Stimulated activated naive CD4-positive, alpha-beta T cell treated with Interleukin-2 at 50 U/mL for 16 hours (primary cell): ENCODE measurements at places on chromosomes 7 and 10.
A peak's percentile ranks its signal among the peaks of the same experiment; 100 is the strongest.

DNA sequence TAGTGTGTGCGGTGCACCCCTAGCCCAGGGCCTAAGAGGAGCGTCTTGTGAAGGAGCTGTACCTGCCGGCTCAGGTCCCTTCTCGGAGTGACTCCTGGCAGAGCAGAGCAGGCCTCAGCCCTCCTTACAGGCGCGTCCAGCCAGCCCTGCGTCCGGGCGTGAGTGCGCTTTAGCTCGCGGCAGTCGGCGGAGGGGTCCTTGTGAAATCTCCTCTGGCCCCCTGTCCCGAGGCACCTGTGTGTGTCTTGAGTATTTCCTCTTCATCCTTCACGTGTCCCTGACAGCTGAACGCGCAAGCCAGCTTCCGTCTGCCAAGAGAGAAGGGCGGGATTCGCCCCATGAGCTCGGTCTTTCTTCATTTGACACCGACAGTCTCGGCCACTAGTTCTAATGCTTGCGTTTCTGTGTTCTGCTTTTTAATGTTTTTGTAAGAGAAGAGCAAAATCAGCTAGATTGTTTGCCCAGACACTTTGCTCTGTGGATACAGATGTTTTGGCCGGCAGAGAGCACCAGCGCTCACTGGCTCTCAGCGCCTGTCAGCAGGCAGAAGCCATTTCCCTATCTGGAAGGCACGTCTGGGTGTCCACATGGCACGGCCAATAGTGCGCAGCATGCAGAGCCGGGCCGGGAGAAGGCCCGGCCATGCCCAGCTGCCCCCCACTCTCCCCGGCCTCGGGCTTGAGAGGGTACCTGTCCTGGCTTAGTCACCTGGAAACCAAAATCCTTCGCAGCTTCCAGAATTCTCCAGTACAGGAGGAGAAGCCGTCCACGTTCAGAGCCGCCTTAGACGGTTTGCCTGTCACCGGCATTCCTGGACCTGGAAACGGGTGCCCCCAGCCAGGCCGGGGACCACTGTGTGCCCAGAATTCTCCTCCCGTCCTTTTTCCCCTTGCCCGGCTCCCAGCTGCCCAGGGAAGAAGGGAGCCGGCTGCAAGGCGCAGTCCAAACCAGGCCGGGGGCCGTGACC, 7.0 kb downstream of the GET4 start:
- no peak for DNase-seq

- DNase-seq = no peak
Observed at GRCh38 chr10:66550351-66550750, 375.5 kb upstream of the LRRTM3 start.

DNA sequence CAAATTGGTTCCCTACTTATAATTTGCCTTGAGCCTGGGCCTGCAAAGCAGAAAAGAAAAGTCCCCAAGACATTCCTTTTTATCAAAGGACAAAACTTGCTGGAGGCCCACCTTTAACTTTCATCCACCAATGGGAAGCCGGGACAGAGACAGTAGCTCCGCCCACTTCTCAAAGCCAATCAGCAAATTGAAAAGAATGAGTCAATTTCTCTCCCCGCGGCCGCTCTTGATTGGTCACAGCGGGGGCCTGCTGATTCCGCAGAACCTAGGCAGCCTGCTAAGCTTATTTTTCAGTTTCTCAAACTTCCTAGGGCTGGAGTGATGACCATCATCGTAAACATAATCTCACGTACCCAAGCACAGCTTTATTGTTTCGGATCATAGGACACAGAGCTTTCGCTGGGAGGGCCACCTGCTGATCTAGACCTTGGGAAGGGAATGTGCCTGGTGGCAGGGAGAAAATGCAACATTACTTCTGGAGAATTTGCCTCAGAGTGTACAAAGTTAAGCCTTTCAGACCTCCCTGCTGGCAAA, at the start of gene SLC13A4:
Gene SLC13A4, minus strand, starts transcription at position 51 of the 534 bp plus-strand sequence. CDS start 690 bp downstream, outside the sequence.
- no peak for DNase-seq

DNA sequence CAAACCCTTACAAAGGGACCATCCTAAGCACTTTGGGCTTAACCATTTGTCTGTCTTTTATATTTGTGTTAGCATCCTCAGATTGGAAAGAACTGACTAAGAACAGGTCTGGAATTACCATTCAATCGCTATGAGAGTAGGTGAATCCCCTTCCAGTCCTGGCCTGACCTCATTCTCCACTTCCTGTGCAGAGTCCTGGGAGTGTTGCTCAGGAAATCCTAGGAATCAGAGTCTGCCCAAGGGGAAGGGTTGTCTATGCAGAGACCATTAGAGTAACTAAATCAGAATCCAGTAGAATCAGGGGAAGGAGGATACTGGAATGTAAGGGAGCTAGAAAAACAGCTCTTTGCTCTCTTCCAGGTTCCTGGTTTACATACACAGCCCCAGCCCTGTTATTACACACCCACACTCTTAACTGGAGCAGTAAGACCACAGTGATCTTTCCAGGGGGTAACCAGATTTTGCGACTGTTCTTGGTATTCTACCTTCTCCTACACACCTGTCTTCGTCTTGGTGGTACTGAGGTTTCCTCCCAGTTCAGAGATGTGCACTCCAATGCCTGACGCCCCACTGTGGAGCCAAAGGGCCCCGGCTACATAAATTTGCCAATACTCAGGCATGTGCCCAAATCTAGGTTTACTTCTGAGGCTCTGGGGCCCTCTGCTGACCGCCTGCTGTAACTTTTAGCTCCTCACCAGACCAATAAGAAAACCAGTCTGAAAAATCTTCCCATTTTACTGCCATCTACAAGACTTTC, 103.7 kb downstream of the RNF216 start:
- peak; percentile 33 for DNase-seq

- no peak for DNase-seq
Observed at GRCh38 chr10:97311111-97311626, 7.9 kb upstream of the FRAT1 start.

DNA sequence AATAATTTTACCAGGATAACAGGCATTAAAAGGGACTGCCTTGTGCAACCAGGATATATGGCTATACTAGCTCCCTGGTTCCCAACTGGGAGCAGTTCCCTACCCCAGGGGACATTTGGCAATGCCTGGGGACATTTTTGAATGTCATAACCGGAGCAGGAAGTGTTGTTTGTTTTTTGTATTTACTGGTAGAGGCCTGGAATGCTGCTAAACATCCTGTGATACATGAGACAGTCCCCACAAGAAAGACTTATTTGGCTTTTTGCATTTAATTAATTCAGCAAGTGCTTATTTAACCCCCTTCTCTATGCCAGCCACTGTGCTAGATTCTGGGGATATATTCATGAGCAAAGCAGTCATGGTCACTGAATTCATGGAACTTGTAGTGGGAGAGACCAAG, 181.2 kb downstream of the BBS9 start:
- DNase-seq = no peak

- no peak for DNase-seq
Observed at GRCh38 chr10:44352316-44353127, 32.4 kb downstream of the CXCL12 start.

- no peak for DNase-seq
Observed at GRCh38 chr10:6067457-6067856, 5.3 kb upstream of the IL2RA start.

GRCh38 chr7:17318146-17318545, 19.7 kb downstream of the AHR start:
- DNase-seq = no peak

- no peak for DNase-seq
Observed at GRCh38 chr10:43036481-43037428, 40.1 kb upstream of the RET start.
